ENCODE measurements at places on chromosomes 3 and 15. TPM values are rescaled to one million over a fixed set of nuclear protein-coding genes. Genes with fewer than 3 reads are reported as not detected.

GRCh38 chr3:134338516-134339261 is 35.6 kb downstream of the AMOTL2 start:
- H3K27ac ChIP-seq, result no peak overlapping the region
- no peaks in the 10 kb centered on the region for H3K27me3 ChIP-seq
- H3K4me1 ChIP-seq, result peaks cover 45% of the 10 kb centered on the region
- no peak for DNase-seq
- no peak overlapping the region for H3K4me3 ChIP-seq

- H3K27me3 ChIP-seq, result no peaks in the 10 kb centered on the region
- H3K4me3 ChIP-seq, result no peak overlapping the region
- H3K27ac ChIP-seq, result no peak overlapping the region
- no peaks in the 10 kb centered on the region for H3K36me3 ChIP-seq
- DNase-seq, result no peak
- H3K4me1 ChIP-seq, result no peaks in the 10 kb centered on the region
Measured at GRCh38 chr3:30932513-30933098, 38.1 kb upstream of the GADL1 start.

DNA sequence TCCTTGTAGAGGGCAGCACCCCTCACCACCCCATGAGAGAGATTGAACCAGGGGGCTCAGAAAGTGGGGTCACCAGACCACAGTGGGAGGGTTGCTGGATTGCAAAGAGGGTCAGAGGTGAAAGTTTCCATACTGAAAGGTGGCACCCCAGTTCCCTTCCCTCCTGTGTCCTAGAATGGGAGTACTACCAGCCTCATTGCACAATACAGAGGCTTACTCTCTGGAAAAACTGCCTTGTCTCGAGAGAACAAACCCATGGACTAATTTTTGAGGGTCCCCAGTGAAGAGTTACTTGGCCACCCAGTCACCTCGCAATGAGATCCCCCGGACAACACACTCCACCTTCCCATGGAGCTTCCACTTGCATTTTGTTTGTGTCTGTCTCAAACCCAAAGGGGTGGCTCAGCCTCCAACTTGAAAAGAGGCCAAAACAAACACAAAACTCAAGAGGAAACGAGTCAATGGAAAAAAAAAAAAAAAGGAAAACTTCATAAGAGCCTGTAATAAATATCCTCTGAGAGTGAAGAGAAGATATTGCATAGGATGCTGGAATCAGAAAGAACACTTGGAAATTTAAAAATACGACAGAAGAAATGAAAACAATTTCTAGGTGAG is 18.6 kb downstream of the MESP2 start:
- no peaks in the 10 kb centered on the region for H3K27me3 ChIP-seq
- H3K4me1 ChIP-seq, result peaks cover 4% of the 10 kb centered on the region
- no peaks in the 10 kb centered on the region for H3K36me3 ChIP-seq
- DNase-seq, result no peak
- no peak overlapping the region for H3K27ac ChIP-seq

DNA sequence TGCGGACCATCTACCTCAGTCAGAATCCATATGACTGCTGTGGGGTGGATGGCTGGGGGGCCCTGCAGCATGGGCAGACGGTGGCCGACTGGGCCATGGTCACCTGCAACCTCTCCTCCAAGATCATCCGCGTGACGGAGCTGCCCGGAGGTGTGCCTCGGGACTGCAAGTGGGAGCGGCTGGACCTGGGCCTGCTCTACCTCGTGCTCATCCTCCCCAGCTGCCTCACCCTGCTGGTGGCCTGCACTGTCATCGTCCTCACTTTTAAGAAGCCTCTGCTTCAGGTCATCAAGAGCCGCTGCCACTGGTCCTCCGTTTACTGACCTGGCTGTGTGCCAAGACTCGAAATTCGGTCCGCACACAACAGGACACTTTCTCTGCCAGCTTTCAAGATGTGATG is 21.9 kb downstream of the NRROS start:
- no peak overlapping the region for H3K4me3 ChIP-seq
- H3K36me3 ChIP-seq, result no peaks in the 10 kb centered on the region
- H3K4me1 ChIP-seq, result no peaks in the 10 kb centered on the region
- no peak for DNase-seq
- no peaks in the 10 kb centered on the region for H3K27me3 ChIP-seq
- H3K27ac ChIP-seq, result no peak overlapping the region

DNA sequence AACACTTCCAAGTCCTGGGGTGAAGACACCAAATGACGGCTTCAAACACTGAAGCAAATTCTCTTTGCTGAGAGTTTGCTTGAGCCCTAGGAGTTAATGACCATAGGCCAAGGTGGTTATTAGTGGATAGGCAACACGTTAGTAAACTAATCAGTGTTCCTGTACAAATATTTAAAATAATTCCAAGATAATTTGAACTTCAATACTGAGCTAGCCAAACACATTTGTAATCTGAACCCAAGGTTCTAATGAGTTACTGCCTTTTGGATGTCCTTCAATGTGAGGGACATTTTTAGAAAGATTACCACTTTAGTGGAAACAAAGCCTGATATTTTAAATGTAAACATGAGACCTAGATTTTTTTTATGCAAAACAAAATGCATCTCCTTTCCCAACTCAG is 94.6 kb downstream of the THRB start:
- H3K4me3 ChIP-seq, result no peak overlapping the region
- no peaks in the 10 kb centered on the region for H3K4me1 ChIP-seq
- DNase-seq, result no peak

DNA sequence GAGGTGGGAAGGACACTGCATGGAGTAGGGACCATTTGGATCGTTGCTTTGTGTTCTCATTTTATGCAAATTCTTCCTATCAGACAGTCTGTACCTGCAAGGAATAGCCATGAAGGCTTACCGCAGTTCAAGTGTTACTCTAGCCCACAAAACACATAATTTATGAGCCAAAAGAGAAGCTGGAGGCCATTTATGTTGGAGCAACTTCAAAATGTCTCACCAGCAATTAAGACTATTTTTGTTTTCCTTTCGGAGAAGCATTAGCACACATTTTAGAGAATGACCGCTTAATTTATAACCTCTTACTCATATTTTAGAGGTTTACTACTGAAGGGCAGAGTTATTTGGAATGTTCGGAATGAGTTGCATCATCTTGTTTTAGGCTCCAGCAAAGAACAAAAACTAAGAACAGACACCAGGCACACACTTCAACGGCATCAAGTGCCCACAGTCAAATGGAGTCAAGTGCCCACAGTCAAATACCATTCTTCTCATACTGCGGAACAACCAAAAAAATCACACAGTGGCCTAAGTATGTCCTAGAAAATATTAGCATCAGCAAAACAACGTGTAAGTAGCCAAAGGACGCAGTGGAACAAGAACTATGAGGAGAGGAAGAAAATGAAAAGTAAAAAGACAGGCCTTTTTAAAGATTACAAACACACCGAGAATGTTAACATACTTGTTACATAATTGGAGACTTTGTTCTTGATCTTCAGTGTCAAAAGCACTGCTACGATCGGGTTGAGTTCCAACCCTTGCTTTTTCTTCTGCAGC is 17.5 kb upstream of the GOLGA8J start:
- no peak overlapping the region for H3K27ac ChIP-seq
- no peaks in the 10 kb centered on the region for H3K27me3 ChIP-seq
- DNase-seq, result no peak
- H3K4me1 ChIP-seq, result no peaks in the 10 kb centered on the region
- H3K4me3 ChIP-seq, result no peak overlapping the region

GRCh38 chr15:91435113-91435512 is 335.1 kb downstream of the SV2B start:
- H3K4me1 ChIP-seq, result no peaks in the 10 kb centered on the region
- DNase-seq, result no peak
- H3K36me3 ChIP-seq, result no peaks in the 10 kb centered on the region

DNA sequence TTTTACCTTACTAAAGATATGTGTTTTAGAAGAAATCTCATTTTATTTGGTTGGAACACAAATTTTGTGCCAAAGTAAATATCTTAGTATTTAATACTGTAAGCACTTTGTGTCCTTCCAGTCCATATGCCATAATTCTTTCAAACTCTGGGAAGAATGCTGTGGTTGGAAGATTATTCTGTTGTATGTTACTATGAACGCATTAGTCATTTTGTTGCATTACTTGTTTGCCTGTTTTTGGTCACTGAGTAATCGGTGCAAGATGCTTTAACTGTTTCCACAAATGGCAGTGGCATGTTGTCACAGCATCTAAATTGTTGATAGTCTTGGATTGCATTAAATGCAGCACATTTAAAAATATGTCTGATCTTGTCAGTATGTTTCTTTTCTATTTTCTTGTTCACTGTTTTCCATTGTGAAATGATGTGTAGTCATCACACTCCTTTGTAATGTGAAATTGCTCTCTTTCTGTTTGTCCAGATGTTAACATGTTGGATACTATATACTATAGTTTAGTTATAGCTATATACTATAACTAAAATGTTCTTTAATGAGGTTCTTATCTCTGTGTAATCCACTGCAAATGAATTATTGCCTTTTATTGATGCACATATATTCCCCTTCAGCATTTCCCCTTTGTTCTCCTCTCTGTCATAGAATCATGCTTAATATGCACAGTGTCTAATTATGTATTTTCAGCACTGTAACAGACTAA is 89.9 kb upstream of the FLNB start:
- H3K4me1 ChIP-seq, result no peaks in the 10 kb centered on the region
- DNase-seq, result no peak
- no peaks in the 10 kb centered on the region for H3K27me3 ChIP-seq
- H3K36me3 ChIP-seq, result peaks cover 17% of the 10 kb centered on the region

DNA sequence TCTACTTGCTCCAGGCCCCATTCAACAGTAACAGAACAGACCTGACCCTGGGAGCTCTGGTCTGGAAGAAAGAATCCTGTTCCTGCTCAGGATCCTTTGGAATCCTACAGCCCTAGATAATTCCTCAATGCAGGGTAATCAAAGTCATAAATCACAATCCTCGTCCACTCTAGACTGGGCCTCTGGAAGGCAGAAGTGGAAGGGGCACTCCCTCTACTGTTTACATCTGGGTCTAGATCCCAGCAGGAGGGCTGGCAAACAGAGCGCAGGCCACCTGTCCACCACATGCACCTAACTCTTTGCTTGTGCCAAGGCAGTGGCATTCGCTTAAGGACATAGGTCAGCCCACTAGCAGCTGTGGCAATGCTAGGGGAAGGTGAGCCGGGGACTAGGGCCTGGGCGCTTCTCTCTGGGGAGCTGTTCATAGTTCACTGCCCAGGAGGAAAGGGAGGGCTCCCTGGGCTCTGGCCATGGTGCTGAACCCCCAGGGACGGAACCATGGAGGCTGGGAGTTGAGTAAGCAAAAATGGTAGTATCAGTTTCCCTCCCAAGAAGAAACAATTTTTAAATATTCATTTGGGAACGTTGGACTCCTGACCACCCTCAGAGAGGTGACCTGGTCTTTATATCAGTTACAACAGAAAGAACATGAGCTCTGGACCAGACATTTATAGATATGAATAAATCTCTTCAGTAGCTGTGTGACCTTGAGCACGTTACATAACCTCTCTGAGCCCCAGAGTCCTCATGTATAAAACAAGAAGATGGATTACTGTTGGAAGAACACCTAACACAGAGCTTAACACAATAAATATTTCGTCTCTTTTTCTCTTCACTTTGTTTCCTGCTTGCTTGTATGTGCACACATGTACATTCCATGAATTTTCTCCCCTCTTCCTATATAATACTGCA is 90.2 kb downstream of the NTRK3 start:
- H3K27ac ChIP-seq, result no peak overlapping the region
- H3K27me3 ChIP-seq, result peaks cover 5% of the 10 kb centered on the region
- DNase-seq, result no peak
- no peaks in the 10 kb centered on the region for H3K4me1 ChIP-seq

DNA sequence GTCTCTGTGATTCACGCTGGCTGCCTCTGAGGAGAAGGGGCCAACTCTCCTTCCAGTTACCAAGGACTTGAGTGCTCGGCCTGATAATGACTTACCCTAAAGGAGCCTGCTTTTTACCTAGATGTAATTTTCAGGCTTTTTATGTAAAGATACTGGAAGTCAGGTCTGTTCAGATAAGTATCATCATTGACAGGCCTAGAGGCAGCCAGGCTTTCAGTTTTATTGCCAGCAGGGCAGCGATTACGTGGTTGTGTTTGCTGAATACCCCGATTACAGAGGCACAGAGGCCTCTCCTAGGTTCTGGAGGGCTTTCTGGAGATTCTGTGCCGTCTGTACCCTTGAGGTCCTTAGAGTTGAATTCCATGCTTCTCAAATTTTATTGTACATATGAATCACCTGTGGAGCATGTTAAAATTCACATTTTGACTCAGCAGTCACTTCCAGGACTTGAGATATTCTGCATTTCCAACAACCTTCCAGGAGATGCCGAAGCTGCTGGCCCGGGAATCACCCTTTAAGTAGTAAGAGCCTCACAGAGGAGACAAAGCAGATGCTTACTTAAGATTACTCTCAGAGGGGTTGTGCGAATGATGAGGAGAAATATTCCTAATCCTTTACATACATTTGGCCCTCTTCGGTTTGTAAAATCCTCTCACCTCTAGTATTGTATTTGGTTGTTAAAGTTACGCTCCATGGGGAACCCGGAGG is 160.1 kb upstream of the BHLHE40 start:
- no peaks in the 10 kb centered on the region for H3K27me3 ChIP-seq
- no peak overlapping the region for H3K27ac ChIP-seq
- peaks cover 18% of the 10 kb centered on the region for H3K4me1 ChIP-seq
- no peak for DNase-seq

DNA sequence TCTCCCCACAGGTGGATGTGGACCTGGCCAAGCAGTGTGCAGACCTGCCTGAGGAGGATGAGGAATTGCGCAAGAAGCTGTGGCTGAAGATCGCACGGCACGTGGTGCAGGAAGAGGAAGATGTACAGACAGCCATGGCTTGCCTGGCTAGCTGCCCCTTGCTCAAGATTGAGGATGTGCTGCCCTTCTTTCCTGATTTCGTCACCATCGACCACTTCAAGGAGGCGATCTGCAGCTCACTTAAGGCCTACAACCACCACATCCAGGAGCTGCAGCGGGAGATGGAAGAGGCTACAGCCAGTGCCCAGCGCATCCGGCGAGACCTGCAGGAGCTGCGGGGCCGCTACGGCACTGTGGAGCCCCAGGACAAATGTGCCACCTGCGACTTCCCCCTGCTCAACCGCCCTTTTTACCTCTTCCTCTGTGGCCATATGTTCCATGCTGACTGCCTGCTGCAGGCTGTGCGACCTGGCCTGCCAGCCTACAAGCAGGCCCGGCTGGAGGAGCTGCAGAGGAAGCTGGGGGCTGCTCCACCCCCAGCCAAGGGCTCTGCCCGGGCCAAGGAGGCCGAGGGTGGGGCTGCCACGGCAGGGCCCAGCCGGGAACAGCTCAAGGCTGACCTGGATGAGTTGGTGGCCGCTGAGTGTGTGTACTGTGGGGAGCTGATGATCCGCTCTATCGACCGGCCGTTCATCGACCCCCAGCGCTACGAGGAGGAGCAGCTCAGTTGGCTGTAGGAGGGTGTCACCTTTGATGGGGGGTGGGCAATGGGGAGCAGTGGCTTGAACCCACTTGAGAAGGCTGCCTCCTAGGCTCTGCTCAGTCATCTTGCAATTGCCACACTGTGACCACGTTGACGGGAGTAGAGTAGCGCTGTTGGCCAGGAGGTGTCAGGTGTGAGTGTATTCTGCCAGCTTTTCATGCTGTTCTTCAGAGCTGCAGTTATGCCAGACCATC is 8.6 kb downstream of the VPS18 start:
- H3K27ac ChIP-seq, result no peak overlapping the region
- H3K4me3 ChIP-seq, result no peak overlapping the region
- DNase-seq, result no peak
- H3K4me1 ChIP-seq, result peaks cover 40% of the 10 kb centered on the region
- no peaks in the 10 kb centered on the region for H3K27me3 ChIP-seq
- peaks cover 9% of the 10 kb centered on the region for H3K36me3 ChIP-seq

RARB gene
- not detected for total RNA-seq

LRRC31 gene
- total RNA-seq, result not detected

OR4F15 gene
- total RNA-seq, result not detected

CCDC80 gene
- total RNA-seq, result 1.7 TPM

RBSN gene
- 18.4 TPM for total RNA-seq

ACTC1 gene
- total RNA-seq, result not detected

ZPLD1 gene
- not detected for total RNA-seq

HTR3E gene
- not detected for total RNA-seq

Measured in HCT116 (cell line).